ENCODE measurements at places on chromosomes 6 and 20.

DNA sequence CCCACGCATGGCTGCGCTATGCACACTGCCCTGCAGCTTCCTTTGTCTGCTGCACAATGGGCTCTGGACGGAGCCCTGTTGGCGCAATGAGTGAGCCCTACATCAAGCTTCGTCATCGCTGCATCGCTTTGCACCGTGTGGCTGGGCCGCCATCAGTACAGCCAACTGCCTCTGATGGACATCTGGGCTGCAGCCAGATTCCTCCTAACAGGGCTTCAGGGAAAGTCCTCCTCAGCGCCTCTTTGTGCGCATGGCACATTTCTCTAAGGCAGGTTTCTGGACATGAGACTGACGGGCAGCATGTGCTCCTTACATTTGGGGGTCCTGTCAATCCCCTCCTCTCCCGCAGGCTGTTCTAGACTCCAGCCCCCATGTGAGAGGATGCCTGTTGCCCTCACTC lies 29.7 kb upstream of the ANGPT4 start:
- DNase-seq, result no peak

GRCh38 chr6:16810411-16810810 lies 49.2 kb upstream of the ATXN1 start:
- no peak for DNase-seq

DNA sequence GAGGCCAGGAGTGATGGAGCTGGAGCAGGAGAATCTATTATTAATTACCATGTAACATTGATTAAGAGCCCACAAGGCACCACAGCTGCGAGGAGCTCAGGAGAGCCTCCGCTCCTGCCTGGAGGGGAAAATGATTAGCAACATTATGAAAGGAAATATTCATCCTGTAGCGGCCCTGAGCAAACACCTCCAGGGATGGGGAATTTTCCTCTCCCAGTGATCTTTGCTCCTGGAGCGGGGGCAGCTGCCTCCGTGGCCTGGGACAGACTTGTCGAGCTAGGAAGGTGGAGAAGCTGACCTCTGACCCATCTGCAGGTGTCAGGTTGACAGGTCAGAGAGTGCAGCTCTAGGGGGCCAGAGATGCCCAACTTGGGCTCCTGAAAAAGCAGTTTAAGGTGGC lies 40.1 kb upstream of the SIRPA start:
- DNase-seq, result no peak

- no peak for DNase-seq
These were observed 34.4 kb upstream of the LOC128125822 start for GRCh38 chr6:63537959-63538300.

DNA sequence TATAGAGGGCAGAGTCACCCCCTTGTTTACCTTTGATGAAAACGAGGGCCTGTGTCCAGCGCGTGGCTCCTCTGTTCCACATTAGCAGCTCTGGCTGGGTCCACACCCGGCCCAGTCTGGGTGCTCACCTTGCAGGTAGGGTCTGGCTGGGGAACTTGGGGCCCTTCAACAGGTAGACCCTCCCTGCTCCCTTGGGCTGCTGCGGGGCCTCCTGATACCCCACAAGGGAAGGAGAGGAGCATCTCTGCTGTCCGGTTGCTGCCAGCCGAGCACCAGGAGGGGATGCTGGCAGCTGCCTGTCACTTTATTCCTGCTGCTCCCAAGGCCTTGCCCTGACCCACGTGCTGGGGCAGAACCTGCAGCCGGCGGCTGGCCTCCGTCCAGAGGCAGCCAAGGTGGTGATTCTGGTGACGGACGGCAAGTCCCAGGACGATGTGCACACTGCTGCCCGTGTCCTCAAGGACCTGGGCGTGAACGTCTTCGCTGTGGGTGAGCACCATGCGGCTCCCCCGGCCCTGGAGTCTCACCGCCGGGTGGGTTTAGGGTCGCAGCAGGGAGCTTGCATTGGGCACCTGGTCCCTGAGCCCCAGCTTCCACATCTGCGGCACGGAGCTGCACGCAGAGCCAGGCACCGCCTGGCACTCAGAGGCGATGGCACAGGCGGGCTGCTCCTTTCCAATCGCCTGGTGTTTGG lies 15.4 kb downstream of the COL20A1 start:
- no peak for DNase-seq

DNA sequence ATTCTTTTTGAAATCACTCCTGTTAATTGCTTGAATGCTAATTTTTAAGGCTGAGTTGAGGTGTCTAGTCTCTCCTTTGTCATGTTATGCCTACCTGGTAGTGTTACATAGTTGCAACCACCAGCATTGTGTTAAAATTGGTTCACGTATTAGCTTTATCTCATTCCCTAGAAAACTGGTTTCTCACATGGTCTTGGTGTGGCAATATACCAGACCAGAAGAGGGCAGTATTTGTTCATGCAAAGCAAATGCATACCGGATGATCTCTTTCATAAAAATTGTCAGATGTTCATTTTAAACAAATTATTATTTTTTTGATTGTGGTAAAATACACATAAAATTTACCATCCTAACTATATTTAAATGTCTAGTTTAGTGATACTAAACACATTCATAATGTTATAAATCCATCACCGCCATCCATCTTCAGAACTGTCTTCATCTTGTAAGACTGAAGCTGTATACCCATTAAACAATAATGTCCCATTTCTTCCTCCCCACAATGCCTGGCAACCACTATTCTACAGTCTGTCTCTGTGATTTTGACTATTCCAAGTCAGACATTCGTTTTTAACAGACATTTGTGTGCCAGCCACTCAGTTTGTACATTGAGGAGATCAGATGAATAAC lies 92.8 kb downstream of the ATRN start:
- peak; percentile 32 for DNase-seq
